Stimulated activated CD4-positive, alpha-beta T cell treated with anti-CD3 and anti-CD28 coated beads, Interleukin-4, amount 100 ng/mL, for 48 hours (primary cell): ENCODE measurements at places on chromosomes 6 and 20.

GRCh38 chr20:46176739-46177378 lies 58.7 kb downstream of the CD40 start:
- DNase-seq = no peak

DNA sequence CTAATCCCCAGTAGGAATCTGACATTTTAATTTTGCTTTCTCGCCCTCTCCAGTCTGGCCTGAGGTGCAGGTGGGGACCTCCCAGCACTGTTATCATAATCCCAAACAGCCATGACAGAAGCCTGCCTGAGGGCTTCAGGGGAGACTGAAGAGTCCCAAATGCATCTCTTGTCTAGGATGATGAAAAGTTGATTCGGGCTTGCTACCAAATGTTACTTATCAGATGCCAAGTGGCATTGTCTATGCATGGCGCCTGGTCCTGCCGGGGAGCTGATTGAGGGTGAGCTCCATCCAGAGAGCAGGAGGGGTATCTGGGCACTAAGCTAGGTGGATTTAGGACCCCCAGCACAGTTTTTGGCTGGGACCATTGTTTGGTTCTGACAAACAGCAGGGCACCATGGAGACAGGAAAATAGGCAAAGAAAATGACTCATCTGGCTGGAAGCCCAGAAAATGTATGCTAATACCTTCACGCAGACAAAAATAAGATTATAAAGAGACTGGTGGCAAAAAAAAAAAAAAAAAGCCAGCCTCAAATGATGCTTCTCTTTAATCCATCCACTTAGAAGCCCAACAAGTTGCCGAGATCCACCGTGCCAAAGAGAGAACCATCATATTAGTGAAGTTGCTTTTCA lies 513.7 kb upstream of the SULF2 start:
- no peak for DNase-seq

DNA sequence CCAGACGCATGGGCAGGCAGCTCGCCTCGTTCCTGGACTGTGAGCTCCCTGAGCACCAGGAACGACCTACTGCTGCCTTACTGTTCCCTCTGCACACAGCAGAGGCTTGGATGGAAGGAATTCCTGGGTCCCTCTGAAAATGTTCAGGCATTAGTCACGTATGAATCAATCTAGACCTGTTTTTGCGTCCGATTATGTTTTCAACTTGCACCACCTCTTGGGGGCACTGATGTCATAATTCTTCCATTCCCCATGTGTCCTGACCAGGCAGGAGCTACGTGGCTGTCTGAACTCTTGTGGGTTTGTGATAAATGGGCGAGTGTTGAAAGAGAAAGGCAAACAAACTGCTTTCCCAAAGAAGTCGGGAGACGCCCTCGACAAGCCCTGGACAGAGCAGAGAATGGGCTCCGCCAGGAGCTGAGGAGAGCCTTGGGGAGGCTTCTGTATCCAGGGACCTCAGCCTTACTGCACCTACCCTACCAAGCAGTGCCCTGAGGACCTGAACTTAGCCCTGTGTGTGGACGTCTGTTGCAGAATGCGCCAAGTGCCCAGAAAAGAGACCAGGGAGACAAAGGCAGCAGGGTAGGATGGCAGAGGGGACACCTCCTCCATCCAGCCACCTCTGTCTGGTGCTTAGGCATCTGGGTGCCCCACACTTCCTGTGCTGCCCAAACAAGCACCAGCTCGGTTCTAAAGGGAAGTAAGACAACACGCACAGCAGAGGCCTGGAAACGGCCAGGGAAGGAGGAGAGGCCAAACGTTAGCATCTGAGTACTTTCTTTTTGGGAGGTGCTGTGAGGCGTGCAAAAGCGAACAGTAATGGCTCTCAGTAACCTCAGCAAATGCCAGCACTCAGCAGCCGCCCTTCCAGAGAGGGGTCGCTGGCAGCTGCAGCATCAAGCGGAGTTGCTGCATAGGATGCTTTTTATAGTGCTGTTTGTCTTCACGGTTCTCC lies 124.2 kb downstream of the LY86 start:
- no peak for DNase-seq

DNA sequence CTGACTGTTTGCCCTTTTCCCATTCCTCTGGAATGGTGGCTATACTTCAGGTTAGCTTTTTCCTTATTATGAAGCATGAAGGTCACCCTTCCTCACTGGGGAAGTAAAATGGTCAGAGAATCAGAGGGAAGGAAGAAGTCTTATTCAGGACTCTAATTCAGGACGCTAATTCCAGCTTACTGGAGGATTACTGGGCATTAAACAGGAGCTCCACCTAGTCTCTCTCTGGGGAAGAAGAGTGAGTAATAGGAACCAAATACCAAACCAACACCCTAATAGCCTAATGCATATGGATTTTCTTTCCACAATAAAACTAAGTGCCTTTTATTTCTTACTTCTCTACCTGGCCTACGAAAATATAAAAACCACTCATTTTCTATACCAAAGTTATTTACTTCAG lies 10.1 kb downstream of the CRISP1 start:
- DNase-seq = no peak

GRCh38 chr6:132020138-132020581 lies 69.0 kb upstream of the CCN2 start:
- DNase-seq = no peak

- no peak for DNase-seq
Measured at GRCh38 chr6:4549556-4550226, 226.5 kb upstream of the CDYL start.

DNA sequence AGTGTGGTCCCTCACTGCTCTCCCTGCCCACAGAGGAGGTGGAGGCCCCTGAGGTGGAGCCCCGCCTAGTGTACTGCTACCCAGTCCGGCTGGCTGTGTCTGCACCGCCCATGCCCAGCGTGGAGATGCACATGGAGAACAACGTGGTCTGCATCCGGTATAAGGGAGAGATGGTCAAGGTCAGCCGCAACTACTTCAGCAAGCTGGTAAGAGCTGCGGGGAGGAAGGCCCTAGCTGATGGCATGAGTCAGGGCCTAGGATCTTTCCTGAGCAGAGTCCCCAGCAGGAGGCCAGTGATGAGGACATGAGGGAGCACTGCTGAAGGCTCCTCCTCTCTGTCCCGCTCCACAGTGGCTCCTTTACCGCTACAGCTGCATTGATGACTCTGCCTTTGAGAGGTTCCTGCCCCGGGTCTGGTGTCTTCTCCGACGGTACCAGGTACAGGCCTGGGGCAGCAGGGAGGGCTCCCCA lies 11.2 kb downstream of the PCIF1 start:
- DNase-seq = no peak

DNA sequence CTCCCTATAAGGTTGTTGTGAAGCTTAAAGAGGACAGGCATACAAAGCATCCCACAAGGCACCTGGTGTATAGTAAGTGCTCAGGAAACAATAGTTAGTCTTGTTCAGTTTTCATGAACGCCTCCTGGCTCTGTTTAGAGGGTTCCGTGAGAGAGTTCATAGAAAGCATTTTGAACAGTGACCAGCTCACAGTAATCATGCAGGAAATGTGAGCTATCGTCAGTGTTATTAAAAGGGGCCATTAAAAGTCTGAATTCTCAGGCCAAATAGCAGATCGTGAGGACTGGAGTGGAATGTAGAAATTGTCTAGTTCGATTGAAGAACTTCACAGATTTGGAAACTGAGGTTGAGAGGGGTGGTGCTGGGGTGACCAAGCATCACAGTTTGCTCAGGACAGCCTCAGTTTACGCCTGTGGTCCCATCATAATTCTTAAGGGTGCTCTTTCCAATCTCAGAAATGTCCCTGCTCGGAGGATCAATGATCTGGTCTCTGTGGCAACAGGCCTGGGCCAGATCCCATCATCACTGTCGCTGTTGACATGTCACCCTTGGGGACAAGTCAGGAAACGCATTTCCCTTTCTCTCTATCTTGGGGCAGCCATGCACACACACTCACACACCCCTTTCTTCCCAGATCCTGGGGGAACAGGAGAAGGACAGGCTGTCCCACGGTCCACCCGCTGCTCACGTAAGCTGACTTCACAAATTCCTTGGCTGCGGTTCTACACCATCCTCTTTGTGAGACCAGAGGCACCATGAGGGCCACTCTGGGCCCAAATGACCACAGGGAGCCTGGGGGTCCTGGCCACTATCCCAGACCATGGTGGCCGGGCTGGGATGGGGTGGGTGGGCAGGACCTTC lies 7.2 kb downstream of the TGM2 start:
- no peak for DNase-seq

DNA sequence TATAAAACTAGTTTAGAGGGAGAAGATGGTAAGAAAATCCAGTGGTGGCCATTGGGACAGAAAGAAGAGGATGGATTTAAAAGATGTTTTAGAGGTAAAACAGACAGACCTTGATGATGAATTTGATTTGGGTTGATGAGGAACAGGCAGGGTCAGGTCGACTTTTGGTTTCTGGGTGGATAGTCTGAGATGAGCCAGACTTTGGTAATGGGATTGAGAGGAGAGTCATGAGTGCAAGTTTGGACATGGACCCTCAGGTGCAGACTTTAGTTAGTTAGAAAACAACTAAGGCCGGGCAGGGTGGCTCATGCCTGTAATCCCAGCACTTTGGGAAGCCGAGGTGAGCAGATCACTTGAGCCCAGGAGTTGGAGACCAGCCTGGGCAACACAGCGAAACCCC lies 257.9 kb downstream of the MAFB start:
- no peak for DNase-seq

GRCh38 chr6:10411971-10412460 lies 2.9 kb downstream of the TFAP2A start:
- DNase-seq = no peak

- DNase-seq = no peak
Measured at GRCh38 chr20:52681288-52681687, 290.9 kb upstream of the TSHZ2 start.

DNA sequence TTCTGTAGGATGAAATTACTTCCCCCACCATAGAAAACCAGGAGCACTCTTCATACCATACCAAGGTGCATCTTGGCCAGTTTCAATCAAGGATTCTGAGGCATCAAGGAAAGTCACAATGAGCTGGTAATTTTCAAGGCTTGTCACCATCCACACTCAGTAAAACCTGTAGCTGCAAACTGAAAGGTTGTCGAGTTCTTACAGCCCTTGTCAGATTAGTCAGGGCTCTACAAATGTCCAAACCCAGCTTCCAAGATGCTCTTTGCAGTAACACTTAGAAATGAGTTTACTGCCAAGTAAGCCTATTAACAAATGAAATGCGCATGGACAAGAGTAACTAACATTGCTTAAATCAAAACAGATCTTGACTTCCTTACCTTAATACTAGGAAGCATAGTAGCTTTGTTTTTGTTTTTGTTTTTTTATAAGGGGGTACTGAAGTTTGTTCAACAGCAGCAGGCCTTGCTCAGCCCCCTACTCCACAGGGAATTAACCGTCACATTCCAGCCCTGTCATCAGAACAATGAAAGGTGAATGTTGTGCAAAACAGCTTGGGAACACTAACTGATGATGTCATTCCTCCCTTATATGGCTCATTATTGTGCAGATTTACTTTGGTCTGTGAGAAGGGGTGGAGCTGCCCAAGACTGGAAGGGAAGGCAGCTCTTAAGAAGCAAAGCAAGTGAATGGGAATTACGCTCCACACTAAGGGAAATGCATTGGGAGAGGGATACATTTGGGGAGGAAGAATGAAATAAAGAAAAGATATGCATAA lies 49.9 kb upstream of the TMEM30A start:
- no peak for DNase-seq

- DNase-seq = no peak
Measured at GRCh38 chr6:163671355-163671754, 256.8 kb downstream of the QKI start.

DNA sequence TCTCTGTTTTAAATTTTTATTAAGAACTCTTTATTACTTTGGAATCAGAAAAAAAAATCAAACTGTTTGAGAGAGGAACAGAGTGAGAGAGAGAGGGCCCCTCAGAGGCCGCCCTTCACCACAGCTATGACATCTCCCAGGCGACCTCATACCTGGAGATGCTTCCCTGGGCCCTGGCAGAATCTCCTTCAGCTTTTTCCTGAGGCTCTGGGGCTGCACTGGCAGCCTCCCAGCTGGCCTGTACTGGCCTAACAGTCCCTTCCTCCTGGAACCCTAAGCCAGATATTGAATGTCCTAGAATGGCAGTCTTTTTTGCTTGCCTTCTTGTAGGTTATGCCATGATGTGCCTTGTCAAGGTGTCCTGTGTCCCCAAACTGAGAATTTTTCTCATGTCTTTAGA lies 13.7 kb downstream of the ABHD12 start:
- DNase-seq = no peak

- DNase-seq = no peak
Measured at GRCh38 chr6:167547751-167548150, 222.9 kb downstream of the TTLL2 start.

DNA sequence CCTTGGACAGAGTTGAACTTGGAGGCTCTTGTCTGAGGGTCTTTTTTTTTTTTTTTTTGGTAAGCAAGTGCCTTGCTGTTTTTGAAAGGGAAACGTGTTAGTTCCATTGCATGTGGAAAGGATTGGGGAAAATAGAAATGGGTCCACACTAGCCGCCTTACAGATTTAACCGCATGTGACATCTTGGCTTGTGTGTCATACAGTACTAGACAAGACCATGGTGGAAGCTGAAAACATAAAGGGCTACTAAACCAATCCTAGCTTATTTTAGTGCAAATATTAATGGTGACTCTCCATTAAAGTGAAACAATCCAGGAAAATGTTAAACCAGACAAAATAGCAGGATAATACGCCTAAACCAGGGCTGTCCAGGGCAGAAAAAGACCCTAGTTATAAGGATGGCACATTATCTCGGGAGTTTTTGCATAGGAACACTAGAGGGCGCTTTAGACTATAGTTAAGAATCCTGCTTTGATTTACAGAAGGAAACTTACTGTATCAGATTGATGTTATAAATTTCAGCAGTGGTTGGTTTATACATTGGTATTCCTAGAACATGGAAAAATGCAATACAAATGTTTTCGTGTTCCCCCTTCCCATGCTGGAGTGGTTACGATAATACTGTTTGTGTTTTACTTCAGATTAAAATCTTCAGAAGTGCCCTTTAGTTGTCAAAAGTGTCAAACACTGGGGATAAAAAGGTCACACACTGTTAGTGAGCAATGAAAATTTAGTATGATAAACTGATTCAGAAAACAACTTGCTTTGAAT lies 59.8 kb upstream of the DEK start:
- no peak for DNase-seq

GRCh38 chr20:32537657-32538525 lies 47.2 kb downstream of the NOL4L start:
- DNase-seq = no peak

- DNase-seq = peak; percentile 43
Measured at GRCh38 chr6:150599199-150600009, at the start of gene PLEKHG1. Gene PLEKHG1, plus strand, starts transcription at chr6:150599885. Its CDS starts 133,797 bp downstream, at chr6:150733682.

DNA sequence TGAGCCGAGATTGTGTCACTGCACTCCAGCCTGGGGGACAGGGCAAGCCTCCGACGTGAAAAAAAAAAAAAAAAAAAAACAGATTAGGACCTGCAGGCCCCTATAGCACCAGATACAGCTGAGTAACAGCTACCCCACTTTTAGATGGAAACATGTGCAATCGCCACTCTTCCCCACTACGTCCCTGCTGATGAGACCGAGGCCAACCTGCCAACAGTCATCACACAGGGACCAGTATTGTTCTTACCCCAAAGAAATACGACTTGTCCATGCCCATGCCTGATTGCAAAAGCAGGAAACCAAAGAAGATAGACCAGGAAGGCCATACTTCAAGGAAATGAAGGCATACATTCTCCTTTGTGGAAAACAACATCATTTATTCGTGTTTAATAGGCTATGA lies 45.8 kb downstream of the ZMYND8 start:
- DNase-seq = no peak

- no peak for DNase-seq
Measured at GRCh38 chr20:32823078-32823477, 3.3 kb downstream of the MAPRE1 start.

GRCh38 chr6:3911614-3912336 lies 62.6 kb downstream of the FAM50B start:
- DNase-seq = no peak
